Stimulated activated CD4-positive, alpha-beta T cell treated with anti-CD3 and anti-CD28 coated beads, Interleukin-4, amount 100 ng/mL, for 4 hours (primary cell): ENCODE measurements at places on chromosomes 12 and 14.

DNA sequence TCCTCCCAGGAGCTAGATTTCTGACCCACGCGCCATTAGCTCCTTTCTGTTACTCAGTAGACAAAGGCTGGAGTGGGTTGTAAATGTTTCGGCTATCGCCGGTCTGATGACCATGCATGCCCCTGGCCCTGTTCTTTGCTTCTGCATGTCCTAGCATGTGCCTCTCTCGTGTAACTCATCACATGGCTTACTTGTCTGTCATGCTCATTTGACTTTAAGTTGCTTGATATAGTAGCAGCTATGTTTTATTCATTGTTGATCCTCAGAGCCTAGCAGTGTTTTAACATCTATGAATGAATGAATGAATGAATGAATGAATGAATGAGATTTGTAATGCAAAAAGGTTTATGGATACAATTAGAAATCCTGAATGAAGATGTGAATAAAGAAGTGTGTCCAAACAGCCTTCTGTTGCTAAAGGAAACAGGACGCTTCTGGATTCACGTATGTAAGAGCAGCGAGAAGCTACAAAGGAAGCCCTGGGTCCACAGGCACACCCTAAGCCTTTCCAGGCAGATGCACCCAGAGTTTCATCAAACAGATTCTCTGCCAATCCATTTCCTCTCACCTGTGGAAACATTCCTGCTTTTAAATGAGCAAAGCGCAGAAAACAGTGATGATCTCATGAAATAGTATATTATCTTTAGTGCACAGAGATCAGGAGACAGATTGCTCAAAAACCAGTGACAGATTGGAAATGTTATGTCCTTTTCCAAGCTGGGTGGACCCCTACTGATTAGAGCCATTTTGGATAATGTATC is 3.4 kb downstream of the GSG1 start:
- no peak for DNase-seq

GRCh38 chr12:69688471-69689427 is 10.4 kb downstream of the BEST3 start:
- peak; percentile 24 for DNase-seq

GRCh38 chr12:49227713-49228112 is 37.2 kb upstream of the TUBA1C start:
- no peak for DNase-seq

GRCh38 chr14:91830777-91831176 is 36.6 kb downstream of the TC2N start:
- no peak for DNase-seq

- DNase-seq: no peak
Measured at GRCh38 chr12:56941299-56942017, 7.2 kb upstream of the SDR9C7 start.

DNA sequence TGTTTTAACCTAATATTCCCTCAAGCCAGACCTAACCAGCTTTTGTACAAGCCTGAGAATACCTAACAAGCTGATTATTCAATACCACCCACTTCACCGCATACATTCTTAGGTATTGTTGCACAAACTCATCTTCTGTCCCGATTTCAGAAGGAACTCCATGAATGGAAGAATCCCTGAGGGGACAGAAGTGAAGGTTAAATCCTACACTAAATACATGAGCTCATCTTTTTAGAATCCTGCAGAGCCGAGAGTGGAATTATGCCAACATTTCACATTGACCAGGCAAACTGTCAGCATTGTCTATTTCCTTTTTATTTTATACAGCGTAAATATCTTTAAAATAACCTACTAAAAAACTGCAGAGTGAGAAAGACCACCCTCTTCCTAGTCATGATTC is 140.7 kb upstream of the PRICKLE1 start:
- DNase-seq: no peak

DNA sequence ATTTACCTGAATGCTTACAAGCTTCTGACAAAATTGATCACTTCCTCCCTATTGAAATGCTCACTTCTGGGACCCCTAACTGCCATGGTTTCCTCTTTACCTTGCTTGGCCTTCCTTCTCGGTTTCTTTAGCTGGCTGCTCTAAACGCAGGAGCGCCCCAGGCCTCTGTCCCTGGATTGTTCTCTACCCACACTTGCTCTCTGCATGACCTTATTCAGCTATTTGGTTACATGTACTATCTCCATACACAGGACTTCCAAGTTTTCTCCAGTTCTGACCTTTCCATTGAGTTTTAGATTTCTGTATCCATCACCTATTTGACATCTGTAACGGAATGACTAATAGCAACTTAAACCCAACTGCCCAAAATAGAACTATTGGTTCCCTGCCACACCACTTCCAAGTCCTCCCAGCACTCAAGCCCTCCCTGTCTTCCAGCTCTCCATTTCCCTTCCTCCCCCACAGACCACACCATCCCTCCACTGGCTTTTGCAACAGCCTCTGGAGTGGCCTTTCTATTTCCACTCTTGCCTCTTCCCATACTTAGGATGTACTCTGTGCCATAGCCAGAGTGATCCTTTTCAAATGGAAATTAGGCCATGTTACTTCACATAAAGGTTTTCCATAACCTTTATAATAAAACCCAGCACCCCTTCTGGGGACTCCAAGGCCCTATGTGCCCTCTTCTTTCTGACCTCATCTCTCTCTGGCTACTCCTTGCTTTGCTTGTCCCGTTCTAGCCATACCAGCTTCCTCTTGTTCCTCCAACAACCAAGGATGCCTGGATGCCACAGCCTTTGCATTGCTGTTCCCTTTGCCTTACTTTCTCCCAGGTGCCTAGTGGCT is 202.2 kb downstream of the AEBP2 start:
- DNase-seq: no peak

DNA sequence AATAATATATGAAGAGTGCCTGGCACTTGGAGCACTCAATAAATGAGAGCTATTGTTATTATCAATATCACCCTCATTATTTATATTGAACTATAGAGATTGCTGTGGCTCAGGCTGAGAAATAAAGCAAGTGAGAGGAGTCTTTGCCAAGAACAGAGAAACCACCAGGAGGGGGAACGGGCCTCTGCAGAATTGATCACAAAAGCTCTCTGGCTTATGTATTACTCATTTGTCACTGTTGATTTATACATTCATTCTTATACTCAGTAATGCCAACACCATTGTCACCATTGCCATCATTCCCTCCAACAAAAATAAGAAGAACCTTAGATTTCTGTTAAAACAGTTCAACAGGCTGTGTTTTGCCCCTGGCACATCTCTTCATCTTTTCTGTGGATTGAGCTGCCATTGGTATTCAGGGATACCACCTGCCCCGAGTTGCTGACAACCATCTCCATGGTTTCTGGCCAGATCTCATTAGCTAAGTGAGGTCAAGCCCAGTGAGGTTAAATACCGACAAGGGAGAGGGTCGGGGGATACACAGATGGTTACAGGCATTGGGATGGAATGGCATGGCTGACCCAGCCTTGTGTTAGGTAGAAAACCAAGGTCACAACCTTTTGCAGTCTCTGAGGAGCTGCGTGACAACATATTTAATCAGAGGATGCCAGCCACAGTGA is 21.8 kb upstream of the PCNX1 start:
- no peak for DNase-seq

GRCh38 chr12:113226696-113227568 is 5.7 kb downstream of the TPCN1 start:
- no peak for DNase-seq

- DNase-seq: peak; percentile 12
Measured at GRCh38 chr14:69573831-69574262, 824 bp downstream of the CCDC177 start.

GRCh38 chr12:43378448-43378847 is 173.6 kb downstream of the ADAMTS20 start:
- DNase-seq: no peak

DNA sequence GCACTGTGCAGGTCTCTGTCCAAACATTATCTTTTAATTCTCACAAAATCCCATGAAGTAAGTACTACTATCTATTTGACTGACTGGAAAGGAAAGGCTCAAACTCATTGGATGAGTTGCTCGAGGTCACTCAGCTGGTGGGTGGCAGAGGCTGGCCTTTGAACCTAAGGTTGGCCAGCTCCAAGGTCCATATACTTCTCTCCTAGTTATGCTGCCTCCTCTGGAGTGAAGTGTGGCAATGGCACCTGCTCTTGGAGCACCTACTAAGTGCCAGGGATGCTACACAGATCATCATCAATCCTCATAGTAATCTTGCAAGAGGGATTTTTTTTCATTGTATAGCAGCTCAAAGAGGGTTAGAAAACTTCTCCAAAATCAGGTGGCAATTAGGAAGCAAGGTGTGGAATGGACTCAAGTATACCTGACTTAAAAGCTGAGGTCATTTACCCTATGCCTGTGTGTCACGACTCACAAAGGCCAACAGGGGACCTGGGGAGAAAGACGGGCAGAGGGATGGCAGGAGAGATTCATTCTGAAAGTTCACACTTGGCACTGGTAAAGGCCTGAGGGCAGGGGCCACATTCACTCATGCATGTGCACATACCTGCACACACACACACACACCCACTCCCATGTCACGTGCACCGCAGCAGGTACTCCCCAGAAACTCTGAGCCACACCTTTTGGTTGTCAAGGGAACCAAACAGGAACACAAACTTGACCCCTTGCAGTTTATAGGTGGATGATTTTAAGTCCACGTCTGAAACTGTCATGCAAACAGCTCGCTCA is 146.4 kb downstream of the FOXN3 start:
- DNase-seq: no peak

DNA sequence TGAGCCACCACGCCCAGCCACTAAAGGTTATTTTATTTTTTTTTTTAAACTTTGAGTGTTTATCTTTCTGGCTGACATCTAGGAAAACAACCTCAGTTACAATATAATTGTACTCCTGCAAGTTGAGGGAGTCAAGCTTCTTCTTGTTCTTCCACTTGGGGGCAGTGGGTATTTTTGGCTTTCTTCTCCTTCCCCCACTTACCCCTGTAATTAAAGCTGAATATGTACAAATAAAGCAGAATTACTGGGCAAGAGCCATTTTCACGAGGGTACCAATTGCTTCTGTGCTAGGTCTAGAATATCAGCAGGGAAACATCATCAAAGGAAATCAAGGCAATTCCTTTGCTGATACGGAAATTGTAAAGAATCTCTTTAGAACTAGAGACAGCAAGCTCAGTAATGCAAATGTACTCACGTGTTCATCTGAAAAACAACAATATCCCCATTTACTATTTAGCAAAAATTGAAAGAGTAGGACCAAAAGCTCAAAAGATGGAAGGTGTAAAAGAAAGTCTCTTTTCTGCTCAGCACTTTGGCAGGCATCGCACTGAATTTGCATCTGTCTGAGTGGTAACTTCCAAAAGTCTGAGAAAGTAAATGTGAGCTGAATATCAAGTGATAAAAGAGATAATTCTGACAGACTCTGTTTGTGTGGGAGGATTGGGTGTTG is 72.8 kb downstream of the TAOK3 start:
- DNase-seq: no peak

DNA sequence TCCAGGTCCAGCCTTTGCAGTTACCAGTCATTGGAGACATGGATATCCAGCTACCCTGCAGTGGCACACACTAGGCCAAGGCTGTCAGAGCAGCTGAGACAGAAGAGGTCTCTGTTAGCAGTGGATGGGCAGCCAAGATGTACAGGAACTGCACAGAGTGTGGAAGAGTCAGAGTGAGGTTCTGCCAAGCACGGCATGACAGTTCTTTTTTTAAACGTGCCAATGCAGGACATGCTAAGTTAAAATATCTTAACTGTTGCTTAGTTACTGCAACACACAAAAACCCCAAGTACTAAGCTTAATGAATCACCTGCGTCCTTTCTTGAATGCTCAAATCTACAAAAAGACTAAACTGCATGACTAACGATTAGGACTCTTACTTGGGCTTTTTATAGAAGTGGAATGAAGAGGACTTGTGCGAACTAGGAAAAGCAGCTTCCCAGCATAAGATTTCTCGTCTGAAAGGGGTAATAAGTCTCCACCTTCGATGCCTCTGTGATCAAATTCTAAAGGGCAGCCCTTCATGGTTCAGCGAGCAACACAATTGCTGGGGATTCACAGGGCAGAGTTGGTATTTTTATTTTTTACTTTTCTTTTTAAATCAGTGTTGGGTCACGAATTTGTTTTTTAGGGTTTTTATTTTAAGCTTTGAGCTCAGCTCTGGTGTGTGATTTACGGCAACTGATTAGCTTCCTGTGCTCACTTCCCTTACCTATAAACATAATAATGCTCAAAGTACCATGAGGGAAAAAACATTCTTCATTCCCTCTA is 20.6 kb downstream of the MAPK1IP1L start:
- DNase-seq: peak; percentile 5

GRCh38 chr12:116196752-116197718 is 80.5 kb downstream of the MED13L start:
- DNase-seq: no peak

DNA sequence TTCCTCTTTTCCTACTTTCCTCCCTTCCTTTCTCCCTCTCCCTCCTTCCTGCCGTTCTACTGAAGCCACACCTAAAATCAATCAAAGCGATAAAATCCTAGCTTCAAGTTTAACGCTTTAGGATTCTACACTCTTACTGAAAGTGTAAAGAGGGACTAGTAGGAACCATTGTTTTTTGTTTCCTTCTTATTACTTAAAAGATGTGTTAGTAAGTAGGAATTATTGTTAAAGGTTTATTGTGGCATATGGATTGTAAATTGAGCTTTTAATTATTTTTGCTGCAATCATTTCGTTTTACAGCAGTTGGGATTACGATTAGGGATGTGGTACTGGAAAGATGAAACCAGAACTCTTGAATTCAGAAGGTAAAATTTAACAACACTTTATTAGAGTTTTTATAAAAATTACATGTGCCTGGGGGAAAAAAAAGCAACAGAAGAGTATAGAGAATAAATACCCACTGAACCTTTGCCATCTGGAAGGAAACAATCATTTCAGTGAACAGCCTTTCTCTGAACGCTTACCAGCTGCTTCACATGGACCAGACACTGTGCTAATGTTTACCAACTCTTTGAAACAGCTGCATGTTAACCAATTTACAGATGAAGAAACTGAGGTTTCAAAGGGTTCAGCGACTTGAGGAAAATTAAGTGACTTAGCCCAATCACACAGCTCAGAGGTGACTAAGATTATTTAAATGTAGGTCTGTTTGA is 1.0 kb downstream of the PPP1R36 start:
- no peak for DNase-seq

- DNase-seq: no peak
Measured at GRCh38 chr12:51126297-51126696, 42.9 kb upstream of the CSRNP2 start.

DNA sequence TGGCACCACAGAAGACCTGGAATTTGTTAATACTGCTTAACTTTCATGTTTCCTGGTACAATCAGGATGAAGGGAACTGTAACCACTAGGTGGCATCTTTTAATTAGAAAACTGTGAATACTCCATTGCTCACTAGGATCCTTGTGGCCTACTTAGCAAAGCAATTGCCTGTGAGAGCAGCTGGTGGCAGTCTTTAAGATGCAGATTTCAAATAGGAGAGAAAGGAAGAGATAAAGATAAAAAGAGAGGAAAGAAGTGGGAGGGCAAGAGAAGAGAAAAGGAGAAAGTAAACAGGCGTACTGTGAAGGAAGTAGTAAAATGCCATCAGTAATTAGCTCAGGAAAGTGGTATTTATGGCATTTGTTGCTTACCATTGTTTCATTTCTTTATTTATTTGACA is 114.5 kb downstream of the RAD51B start:
- no peak for DNase-seq

GRCh38 chr12:91017511-91018263 is 12.9 kb upstream of the EPYC start:
- no peak for DNase-seq
